ENCODE measurements at places on chromosomes 3 and 15.

- DNase-seq: peak; percentile 36
These were observed 12.3 kb downstream of the CPNE9 start for GRCh38 chr3:9715764-9716437.

DNA sequence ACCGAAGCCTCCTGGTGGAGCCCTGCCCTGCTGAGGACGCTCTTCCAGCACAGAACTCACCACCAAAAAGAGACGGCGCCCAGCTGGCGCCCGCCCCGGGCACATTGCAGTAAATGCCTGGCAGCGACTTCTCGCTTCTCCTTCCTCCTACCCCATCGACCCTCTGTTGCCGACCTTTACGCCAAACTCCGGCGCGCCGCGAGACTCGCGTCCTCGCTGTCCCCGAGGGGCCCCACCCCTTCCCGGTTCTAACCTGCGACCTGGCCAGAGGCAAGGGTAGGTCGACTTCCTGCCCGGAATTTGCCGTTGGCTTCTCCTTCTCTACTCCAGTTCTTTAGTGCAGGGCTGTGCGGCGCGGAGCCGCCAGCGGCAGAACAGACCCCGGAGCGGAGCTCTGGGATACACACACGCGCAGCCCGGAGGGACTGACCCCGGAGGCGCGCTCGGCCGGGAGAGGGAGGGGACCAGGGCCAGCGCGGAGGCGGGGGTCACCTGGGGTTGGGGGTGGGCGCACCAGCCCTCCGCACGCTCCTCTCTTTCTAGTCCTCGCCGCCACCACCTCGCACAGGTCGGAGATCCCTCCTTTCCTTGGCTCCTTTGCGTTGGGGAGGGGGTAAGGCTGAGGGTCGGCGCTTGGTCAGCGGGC lies 226.6 kb upstream of the AZI2 start:
- peak; percentile 17 for DNase-seq

DNA sequence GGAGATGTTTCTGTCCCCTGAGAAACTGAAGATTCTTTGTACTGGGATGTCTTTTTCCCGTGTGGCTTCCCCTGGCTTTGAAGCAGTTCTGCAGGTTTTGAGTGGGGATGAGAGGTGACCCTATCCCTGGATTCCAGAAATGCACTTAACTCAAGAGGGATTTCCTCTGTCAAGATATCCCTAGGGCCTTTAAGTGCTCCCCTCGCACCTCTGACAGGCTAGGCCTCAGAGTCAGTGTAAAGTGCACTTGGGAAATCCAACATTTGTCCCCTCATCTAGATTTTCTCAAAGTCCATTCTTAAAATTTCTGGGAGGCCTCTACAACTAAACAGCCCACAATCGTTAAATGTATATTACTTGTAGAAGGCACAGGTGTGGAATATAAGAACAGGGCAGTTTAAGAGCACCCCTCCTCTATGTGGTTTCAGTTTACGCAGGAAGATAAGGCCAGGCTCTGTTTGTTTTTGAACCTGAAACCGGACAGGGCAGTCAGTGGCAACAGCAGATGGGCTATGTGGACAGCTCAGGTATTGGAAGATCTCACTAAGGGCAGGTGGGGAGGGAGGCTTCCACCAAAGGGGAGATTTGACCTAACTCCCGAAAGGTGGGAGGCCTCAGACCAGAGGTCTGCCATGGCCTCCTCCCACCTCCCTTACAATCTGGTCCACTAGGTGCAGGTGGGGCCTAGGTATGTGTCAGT lies 4.8 kb downstream of the C3orf52 start:
- no peak for DNase-seq

DNA sequence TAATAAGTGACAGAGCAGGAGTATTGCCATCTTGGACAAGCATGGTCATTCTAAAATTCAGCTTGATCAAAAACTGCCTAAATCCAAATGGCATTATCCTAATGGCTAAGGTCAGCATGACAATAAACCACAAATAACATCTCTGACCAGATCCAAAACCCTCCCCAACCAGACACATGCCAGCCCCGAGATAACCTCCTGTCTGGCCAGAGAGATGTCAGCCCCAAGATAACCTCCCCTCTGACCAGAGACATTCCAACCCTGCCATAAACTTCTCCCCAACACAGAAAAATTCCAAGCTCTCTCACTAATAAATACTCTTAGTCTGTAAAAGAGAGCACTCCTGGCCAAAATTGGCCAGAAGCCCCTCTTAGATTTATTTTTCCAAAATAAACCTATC lies 470.5 kb upstream of the UBE2E2 start:
- DNase-seq: no peak

GRCh38 chr3:59818033-59818918 lies 768.5 kb upstream of the CFAP20DC start:
- peak; percentile 92 for DNase-seq

GRCh38 chr15:88276821-88277410 lies 20.4 kb upstream of the NTRK3 start:
- DNase-seq: no peak

DNA sequence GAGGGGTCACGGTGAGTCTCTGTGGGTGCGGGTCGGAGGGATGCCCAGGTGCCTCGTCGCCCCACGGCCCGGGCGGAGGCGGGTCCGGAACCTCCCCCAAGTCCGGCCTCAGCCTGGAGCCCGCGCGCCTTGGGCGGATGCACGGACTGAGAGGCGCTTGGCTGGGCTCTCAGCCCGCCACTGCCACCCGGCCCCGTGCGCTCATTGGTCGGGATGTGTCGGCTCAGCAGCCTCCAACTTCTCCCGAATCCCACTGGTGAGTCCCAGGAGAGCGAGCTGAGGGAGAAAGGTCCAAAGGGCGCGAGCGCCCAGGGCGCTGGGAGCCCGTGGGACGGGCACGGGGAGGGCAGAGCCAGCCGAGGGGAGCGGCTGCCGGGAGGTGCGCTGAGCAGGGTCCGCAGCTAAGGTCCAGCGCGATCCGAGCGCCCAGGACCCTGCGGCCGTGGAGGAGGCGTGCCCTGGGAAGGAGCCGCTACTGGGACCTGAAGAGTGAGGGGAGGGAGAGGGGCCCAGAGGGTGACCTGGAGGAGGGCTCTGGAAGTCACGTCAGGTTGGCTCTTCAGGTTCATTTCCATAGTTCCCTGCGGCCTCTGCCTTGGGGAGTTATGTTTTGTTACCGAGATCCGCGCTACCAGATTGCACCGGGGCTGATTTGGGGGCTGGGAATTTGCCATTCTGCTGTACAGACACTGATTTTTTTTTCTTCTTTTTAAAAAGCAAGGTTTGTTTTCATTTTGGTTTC lies at the start of gene MME:
TSS of gene MME (plus strand) at position 574 of the 742 bp plus-strand sequence. CDS start 3,849 bp downstream, outside the sequence.
- peak; percentile 25 for DNase-seq

DNA sequence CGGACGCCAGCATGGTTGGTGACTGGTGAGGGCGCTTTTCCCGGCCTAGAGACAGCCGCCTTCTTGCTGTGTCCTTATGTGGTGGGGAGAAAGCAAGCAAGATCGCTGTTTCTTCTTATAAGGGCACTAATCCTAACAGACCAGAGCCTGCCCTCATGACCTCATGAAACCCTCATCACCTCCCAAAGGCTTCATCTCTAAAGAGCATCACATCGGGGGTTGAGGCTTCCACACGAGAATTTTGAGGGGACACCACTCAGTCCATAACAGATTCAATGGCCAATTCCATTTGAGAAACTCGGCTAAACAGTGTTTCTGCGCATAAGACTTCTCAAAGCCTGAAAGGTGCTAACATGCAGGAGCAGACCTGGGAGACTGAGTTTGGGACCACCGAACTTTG lies 54.0 kb downstream of the VGLL4 start:
- DNase-seq: no peak

DNA sequence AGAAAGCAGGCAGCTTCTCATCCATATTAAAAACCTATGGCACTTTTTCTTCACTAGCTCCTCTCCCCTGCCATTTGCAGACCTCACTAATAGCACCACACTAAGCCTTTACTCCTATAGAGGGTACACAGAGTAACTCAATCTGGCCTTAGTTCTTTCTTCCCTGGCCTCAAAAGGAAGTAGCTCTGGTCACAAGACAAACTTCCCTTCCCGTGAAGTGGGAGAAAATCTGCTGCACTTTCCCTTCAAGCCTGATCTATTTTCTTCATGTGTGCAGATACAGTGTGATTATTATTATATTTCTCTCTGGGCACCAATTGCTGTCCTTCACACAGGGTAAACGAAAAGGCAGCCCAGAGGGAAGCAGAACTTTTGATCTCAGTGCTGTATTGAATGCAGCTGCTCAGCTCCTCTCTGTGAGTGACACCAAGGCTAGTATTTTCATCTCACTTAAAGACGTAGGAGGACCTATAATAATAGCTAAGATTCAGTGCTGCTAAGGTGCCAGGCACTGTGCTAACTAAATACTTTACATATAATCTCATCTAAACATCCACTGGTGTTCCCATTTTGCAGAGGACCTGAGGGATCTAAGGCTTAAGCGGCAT lies 61.9 kb upstream of the RASGRP1 start:
- no peak for DNase-seq

GRCh38 chr3:134535186-134535970 lies 49.5 kb downstream of the CEP63 start:
- DNase-seq: no peak

GRCh38 chr3:78260388-78260787 lies 1220.5 kb downstream of the ROBO2 start:
- no peak for DNase-seq

DNA sequence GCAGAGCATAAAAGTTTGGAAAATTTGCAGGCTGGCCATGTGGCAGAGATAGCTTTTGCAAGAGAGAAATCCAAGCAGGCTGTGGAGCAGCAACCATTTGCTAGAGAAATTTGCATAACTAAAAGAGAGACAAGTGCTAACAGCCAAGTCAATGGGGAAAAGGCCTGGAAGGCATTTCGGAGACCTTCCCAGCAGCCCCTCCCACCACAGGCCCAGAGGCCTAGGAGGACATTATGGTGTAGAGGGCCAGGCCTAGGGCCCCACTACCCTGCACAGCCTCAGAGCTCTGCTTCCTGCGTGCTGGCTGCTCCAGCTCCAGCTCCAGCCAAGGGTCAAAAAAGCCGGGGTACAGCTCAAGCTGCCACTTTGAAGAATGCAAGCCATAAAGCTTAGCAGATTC lies 82.7 kb downstream of the MYO5A start:
- no peak for DNase-seq

DNA sequence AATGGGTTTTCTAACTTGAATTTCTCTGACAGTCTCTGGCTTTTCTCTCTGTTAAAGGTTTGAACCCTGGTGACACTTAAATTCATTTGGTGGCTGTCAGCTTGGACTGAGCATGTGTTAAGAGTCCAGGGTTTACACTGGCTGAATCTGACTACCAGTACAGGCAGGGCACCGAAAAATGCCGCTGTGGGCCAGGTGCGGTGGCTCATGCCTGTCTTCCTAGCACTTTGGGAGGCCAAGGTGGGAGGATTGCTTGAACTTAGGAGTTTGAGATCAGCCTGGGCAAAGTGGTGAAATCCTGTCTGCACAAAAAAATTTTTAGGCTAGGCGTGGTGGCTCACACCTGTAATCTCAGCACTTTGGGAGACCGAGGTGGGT lies 1.8 kb downstream of the MANF start:
- no peak for DNase-seq

DNA sequence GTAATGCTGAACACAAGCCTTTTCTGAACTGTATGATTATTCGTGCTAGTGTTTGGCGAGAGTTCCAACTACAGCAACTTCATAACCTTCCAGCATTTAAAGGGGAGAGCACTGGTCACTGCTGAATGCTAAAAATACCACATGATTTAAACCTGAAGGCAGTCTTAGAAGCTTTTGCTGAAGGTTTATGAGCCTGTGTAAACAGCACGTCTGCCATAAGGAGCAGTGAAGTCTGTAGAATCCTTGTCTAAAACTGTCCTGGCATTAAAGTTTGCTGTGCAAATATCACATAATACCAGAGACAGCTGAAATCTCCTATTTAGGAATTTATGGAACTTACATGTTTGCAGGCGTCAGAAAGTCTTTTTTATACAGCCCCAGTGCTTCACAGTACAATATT lies 5.9 kb downstream of the SATB1 start:
- no peak for DNase-seq

- peak; percentile 33 for DNase-seq
These were observed 14.4 kb upstream of the C3orf80 start for GRCh38 chr3:160210799-160211221.

DNA sequence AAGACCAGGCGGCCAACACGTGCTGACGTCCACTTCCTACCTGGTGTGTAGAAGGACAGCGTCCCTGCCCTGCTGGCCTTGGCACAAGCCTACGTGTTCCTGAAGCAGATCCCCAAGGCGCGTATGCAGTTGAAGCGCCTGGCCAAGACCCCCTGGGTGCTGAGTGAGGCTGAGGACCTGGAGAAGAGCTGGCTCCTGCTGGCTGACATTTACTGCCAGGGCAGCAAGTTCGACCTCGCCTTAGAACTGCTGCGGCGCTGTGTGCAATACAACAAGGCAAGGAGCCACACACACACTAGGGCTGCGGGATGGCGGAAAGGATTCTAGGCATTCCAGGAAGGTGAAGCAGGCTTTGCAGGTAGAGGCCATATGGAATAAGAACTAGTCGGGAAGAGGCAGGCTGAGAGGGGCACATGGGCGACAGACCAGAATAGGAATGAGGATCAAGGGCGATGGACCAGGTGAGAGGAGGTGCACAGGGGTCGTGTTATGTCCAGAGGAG lies 15.9 kb downstream of the CSRNP1 start:
- DNase-seq: no peak

DNA sequence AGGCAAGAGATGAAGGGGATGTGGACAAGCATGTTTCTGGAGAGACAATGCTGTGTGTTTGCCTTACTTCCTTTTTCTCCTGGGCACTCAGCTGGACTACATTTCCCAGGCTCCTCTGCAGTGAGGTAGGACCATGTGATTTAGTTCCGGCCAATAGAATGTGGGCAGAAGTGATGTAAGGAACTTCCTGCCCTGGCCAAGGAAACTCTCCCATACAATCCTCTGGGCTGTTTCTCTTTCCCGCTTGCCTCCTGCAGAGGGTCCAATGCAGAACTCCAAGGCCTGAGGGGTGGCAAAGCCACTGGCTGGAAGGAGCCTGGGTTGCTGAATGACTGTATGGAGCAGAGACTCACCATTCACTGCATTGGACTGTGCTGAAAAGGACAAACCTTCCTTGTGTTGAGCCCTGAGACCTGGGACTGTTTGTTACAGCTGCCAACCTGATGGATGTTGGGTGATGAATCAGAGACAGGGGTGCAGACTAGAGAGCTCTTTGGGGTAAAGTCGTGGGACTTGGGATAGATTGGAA lies 82.7 kb upstream of the SLC6A6 start:
- peak; percentile 77 for DNase-seq

GRCh38 chr3:134077649-134078161 lies 48.0 kb upstream of the SLCO2A1 start:
- DNase-seq: peak; percentile 4

DNA sequence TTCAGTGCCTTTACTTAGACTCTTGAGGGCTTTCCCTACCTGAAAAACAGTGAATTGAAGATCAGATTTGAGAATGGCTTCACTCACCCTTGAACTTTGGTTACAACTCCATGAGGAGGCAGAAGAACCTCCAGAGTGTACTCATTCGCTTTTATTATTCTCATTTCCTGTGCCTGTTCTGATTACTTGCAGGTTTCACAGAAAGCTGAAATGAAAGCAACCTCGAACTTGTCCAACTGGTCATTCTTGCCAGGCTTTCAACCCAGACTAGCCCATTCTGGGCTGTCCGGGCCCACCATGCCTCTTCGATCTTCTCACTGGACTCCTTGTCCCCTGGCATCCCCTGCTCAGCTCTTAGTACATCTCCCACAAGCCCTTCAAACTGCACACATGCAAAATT lies 20.2 kb upstream of the THUMPD3 start:
- DNase-seq: no peak

Measured in testis (tissue), 5 donors.